Renal cortical epithelial cell (primary cell): ENCODE measurements at places on chromosomes 16 and 17. TPM values are rescaled to one million over a fixed set of nuclear protein-coding genes. Genes with fewer than 3 reads are reported as not detected.

DNA sequence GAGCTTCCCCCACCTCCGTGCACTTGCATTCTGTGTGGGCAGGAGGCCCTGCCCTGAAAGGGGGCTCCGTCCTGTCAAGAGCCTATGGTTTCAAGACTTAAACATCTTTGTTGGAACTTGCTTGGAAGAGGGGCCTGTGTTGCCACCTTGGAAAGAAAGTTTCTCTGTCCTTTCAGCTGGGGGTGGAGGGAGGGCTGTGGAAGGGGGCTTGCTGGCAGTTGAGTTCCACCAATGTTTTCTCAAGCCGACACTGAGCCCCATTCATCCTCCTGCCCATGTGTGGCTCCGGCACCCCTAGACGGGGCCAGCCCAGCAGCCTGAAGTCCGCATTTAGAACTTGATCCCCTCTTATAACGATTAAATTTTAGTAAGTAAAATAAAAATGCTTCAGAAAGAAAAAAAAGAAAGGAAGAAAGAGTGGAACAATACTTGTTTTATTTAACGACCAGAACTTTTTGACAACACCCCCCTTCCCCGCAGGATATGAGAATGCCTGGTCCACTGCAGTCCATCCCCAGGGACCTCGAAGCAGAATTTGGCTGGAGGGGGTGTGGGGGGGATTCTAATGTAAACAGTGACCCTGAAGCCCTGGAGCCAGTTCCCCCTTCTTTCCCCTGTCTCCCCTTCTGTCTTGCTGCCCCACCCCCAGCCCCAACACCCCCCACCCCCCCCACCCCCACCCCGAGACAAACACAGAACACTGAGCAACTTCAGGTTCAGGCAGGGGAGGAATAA is 26.9 kb upstream of the CLEC18A start:
- no peak for DNase-seq

DNA sequence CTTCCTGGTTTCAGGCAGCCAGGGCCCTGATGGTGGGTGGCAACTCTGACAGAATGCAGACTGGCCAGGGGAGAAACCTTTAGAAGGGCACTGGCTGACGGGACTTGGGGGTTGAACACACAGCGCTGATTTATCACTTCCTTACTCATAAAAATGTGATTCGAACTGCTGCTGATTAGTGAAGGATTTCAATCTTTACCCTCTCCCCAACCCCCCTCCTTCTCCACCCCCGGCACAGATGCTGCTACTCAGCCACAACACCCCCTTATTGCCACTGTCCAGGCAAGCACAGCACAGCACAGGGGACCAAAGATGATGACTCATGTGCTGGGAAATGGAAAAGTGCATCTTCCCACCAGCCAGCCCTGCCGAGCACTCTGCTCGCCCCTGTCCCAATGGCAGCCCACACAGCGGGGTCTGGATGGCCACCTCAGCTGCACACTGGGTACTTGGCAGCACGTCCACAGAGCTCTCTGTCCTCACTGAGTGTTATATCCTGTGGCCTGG is 70.1 kb downstream of the SMG6 start:
- DNase-seq: peak; percentile 46

- peak; percentile 60 for DNase-seq
Observed at GRCh38 chr16:52861614-52862022, 191.1 kb downstream of the CHD9NB start.

DNA sequence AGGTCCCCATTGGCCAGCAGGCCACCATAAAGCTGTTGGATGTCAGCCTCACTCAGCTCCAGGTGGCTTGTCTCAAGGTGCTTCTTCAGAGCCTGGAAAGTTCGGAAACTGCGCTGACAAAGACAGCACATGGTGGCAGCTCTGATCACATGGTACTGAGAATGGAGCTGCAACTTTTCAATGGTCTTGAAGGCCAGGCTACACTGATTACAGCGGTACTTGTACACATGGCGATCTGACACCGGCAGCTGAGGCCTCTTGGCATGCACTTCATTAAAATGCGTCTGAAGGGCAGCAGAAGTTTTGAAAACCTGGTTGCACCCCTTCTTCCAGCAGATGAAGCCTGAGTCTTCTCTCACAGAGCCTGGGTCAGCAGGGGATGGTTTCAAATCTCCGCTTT is 249.7 kb downstream of the ZFHX3 start:
- DNase-seq: no peak

DNA sequence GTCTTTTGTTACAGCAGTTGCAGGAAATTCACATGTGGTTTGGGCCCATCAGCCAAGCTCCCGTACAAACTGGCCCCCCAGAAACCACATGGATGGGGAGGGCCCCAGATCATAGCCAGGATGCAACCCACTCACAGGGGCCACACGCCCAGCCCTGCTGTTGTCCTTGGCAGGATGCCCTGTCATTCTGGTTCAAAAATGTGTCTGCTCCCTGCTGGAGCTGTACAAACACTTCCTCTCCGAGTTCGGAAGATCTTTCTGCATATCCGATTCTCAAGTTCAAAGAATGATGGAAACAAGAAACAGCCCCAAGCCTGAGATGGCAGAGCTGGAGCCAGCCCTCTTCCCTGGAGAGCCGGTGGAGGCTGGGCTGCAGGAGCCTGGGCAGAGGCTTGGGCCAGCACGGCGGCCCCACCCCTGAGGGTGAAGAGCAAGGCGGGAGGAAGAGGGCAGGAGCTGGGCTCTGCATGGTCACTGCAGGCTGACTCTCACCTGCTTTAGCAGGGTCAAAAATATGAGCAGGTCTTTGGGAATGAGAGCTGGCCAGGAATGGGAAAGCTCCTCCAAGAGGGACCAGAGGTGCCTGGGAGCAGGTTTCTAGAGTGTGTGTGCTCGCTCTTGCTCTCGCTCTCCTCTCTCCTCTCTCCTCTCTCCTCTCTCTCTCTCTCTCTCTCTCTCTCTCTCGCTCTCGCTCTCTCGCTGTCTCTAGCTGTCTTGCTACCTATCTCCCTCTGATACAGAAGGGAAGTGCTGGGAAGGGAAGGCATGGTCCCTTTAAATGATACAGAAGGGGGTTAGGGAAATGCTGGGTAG is 34.7 kb upstream of the ENPP7 start:
- DNase-seq: no peak

GRCh38 chr17:10125531-10126275 is 72.7 kb downstream of the GAS7 start:
- no peak for DNase-seq

DNA sequence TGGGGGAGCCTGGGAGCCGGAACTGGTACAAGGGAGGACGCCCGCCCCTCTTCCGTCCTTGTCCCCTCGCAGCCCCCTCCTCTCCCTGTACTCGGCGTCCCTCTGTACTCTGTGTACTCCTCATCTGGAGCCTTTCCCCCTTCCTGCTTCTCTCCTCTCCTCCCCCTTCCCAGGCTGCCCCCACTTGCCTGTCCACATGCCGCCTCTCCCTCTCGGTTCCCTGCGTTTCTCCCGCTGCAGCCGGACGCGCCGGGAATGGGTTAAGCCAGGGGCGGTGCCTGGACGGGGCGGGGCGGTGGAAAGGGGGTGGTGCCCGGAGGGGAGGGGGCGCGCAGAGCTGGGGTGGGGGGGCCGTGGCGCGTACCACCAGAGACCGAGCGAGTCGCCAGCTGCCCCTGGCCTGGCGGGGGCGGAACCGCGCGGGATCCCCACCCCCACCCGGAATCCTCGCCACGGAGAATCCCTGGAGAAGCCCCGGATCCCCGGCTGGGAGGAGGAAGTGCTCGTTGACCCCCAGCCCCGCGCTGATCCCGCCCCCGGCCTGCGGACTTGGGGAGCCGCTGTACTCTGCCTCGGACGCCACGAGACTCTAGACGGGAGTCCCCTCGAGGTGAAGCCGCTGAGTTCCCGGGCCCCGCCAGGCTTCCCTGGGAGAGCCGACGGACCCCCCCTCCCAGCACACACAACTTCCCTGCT is 22.6 kb downstream of the GJD3 start:
- DNase-seq: no peak

DNA sequence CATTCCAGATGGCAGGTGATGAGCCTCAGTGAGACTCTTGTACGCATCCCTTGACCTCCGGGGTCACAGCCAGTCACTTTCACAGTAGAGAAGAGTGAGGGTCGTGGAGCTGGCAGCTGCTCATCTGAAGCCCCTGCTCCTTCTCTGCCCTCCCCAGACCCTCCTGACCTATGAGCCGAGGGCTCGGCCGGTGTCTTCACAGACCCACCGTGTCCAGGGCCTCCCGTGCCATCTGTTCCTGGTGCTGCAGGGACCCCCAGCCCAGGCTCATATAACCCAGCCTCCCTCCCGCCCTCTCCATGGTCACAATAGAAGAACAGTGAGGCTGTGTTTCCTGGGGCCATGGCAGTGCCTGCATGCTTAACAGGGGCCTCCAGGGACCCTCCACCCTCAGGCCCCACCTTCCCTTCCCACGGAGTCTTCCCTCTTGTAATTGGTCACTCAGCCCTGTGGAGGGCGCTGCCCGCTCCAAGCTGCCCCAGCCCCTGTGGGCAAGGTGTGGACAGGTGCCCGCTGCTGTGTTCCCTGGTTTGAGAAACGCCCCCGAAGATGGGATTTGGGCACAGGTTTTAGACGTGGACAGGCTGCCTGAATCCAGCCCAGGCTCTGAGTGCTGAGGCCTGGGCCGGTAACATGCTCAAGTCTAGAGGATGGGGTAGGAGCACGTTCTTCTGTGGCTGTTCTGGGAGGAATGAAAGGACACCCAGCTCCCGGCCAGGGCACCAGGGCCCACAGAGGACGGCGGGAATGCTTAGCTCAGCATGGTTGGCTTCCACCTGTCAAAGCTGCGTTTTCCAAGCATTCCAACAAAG is 38.7 kb downstream of the ACSF3 start:
- DNase-seq: no peak

GRCh38 chr16:79600638-79601091 is at the start of gene MAF:
TSS of gene MAF (minus strand) at chr16:79600737. CDS start at chr16:79599902, 835 bp downstream.
- DNase-seq: peak; percentile 88

ACAP1 gene
- 0.20 and 65.5 TPM in 2 replicates for total RNA-seq

NXPH3 gene
- 0.10 TPM in 1 of 2 replicates, not detected in the other for total RNA-seq

APOBR gene
- 0.05 TPM in 1 of 2 replicates, not detected in the other for total RNA-seq

- no peak for DNase-seq
Observed at GRCh38 chr17:57356153-57356718, 99.9 kb downstream of the MSI2 start.

DNA sequence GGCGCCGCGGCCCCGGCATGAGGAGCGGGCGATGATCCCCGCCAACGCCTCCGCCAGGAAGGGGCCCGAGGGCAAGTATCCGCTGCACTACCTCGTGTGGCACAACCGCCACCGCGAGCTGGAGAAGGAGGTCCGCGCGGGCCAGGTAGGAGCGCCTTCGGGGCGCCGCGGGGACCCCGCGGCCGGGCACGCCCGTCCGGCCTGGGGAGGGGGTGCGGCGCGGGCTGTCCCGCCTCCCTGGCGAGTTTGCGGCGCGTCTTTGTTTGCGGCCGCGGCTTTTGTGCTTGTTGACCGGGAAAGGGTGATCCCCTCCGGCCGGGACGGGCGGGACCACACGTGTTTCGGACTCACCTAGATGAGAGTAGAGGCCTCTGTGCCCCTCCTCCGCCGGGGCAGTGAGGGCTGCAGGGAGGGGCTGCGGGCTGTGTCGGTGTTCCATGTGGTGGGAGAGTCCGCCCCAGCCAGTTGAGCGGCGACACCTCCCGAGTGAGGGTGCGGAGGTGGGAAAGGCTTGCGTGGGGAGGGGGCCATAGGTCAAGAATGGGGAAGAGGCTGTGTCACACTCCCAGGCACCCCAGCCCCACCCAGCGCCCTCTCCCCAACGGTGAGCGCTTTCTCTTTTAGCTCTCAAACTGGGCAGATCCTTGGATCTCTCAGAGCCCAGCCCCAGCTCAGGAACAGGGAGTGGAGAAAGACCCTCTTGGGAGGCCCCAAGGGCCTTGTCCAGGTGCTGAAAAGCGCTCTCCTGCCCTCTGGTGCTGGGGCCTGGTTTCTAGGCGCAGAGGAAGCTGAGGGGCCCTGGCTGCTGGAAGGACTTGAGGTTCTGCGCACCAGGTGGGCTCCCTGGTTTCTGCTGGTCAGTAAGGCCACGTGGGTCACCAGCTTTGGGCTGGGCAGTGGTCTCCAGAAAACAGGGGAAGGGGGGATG is 923 bp downstream of the ANKRD13B start:
- no peak for DNase-seq

- no peak for DNase-seq
Observed at GRCh38 chr16:56860226-56861020, 4.6 kb upstream of the SLC12A3 start.

CENPT gene
- 34.7 and 37.2 TPM in 2 replicates for total RNA-seq

DNA sequence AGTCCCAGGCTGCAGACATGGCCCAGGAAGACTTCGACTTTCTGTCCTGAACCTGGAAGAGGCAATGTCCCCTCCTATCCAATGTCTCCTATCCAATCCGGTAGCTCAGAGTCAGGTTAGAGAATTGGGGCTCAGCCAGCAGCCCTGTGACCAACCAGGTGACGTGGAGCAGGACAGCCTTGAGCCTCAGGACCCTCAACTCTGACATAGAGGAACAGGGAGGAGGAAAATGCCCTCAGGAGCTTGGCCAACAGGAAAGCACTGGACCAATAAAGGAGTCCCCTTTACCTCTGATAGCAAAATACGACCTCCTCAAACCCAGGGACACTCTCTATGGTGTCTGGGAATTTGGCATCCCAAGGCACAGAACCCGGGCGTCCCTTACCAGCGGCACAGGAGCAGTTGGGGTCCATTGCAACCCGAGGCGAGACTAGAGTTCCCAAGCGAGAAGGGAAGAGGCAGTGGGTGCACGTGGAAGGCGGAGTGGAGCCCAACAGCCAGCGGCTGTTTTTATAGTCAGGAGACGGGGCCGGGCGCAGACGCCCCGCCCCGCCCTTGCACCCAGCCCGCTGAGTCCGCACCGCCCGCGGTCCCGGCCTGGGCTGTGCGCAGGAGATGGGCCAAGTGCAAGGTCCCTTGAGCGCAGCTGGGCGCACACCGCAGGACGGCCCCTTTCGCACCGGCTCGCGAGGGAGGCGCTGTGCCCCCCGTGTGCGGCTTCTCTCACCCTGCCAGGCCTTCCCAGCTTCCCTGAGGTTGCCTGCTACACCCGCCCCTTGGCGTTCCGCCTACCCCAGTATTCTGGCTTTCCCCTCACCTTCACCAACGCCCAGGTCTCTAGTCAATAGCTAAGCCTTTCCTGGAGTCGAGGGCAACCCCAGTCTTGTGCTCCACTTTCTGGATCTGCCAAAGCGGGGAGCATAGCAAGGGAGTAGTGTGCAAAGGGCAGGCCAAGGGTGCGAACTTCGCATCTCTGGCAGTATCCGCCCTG is at the start of gene MT1G:
Gene MT1G (minus strand): TSS at position 485 of the 991 bp plus-strand sequence. CDS start 72 bp downstream, at position 413.
- DNase-seq: peak; percentile 33

- no peak for DNase-seq
Observed at GRCh38 chr16:29712809-29713208, 33.0 kb downstream of the C16orf54 start.

MEIOB gene
- 0.15 and 2.6 TPM in 2 replicates for total RNA-seq

DNA sequence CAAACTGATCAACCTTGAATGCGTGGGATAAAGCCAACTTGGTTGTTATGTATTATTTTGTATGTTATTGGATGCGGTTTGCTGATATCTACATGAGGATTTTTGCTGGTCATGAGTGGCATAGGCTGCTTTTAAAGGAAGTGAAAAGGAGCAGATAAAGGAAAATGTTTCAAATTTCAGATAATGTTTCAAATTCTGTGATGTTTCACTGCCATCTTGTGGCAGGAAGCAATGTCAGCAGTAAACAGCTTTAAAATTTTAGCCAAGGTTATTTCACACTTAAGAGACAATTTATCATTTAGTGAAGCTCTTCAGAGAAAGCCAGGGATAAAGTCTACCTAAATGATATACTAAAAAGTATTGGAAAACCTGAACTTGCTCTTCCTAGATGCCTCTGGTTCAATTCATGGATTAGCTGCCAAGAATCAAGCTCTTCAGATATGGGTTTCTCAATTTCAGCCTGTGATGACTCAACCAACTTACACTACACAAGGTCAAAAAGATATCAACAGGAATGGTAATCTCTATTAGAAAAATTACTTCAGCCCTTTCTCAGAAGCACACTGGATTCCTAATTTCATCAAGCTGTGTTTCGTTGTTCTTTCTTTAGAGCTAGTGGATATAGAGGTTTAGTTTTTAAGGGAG is 136.0 kb upstream of the C17orf78 start:
- peak; percentile 63 for DNase-seq

GRCh38 chr17:19769946-19770652 is 22.0 kb upstream of the ALDH3A1 start:
- DNase-seq: no peak
